ENCODE measurements at places on chromosomes 1 and 21. TPM values are rescaled to one million over a fixed set of nuclear protein-coding genes. Genes with fewer than 3 reads are reported as not detected.

DNA sequence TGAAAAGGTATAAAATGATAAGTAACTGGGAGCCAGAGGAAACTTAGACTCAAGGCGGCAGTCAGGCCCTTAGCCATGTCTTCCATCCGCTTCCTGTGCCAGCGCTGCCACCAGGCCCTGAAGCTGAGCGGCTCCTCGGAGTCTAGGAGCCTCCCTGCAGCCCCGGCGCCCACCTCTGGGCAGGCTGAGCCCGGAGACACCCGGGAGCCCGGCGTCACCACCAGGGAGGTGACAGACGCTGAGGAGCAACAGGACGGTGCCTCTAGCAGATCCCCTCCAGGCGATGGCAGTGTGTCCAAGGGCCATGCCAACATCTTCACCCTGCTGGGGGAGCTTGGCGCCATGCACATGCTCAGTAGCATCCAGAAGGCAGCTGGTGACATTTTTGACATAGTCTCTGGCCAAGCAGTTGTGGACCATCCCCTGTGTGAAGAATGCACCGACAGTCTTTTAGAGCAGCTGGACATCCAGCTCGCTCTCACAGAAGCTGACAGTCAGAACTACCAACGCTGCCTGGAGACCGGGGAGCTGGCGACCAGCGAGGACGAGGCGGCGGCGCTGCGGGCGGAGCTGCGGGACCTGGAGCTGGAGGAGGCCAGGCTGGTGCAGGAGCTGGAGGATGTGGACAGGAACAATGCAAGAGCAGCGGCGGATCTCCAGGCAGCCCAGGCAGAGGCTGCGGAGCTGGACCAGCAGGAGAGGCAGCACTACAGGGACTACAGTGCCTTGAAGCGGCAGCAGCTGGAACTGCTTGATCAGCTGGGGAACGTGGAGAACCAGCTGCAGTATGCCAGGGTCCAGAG is at the start of gene BECN2:
BECN2 (plus strand) TSS at position 76 of the 803 bp plus-strand sequence; CDS start at position 76, 0 bp downstream.
- no peak for DNase-seq

DNA sequence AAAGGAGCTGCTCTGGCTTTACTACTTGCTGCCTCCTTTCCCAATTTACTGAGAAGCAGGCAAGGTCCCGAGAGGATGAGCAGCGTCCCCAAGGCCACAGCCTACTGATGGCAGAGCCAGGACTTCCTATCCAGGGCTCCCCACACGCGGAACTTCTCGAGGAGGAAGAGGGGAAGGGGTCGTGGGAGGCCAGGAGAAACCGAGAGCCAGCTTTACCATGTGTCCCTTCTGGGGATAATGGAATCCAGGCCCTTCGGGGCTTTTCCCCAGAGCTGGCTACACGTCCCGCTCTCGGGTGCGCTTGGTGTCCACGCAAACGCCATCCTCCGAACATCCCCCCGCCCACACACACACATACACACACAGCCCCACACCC is 4.3 kb upstream of the CCN1 start:
- no peak for DNase-seq

- no peak for DNase-seq
These were observed 50.4 kb upstream of the SOD1 start for GRCh38 chr21:31609081-31609480.

TMEM52 gene
- 0.29 TPM for total RNA-seq

TSPEAR gene
- 0.08 TPM for total RNA-seq

DNA sequence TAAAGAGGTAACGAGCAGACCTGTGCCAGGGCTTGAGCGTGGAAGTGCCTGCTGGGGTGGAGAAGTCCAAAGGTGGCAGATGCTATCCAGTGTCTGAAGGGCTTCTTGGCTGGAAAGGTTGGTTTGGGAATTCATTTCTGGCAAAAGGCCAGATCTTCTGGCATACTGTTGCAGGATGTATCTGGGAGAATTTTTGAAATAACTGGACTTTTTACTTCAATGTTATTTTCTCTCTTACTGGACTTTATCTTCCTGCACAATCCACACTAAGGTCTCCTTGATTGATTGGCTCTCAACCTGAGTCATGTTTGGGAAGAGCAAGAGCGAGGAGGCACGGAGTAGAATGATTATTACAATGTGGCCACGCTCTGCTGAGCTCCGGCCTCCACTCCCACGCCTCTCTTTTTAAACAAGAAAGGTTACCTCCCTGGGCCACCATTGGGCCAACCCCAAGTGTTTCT is 278.4 kb downstream of the TM2D1 start:
- DNase-seq: no peak

GRCh38 chr1:155006601-155007101 is 4.0 kb downstream of the ZBTB7B start:
- no peak for DNase-seq

DNA sequence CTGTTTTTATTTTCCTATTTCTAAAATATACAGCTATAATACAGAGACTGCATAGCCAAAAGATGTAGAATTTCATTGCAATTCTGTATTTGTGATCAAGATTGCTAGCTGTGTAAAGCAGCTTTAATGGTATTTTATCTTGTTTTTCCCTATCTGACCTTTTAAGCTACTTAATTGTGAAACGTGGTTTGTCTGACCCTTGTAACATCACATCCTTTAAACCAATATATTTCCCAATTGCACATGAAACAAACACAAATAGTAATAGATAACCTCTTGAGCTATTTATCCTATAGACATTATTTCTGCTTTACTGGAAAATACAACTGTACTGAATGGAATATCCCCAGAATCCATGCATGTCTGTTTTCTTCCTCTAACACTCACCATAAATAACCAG is 112.2 kb upstream of the PLPPR4 start:
- DNase-seq: no peak

GRCh38 chr1:150568594-150568966 is 10.8 kb downstream of the MCL1 start:
- no peak for DNase-seq

FCGR2B gene
- not detected for total RNA-seq

GRCh38 chr1:180163041-180163440 is 8.4 kb downstream of the QSOX1 start:
- no peak for DNase-seq

GRCh38 chr1:164466001-164466421 is 93.0 kb upstream of the PBX1 start:
- no peak for DNase-seq

TCHH gene
- total RNA-seq: not detected

Measured in H4 (cell line).